ENCODE measurements at places on chromosomes 4 and X.

DNA sequence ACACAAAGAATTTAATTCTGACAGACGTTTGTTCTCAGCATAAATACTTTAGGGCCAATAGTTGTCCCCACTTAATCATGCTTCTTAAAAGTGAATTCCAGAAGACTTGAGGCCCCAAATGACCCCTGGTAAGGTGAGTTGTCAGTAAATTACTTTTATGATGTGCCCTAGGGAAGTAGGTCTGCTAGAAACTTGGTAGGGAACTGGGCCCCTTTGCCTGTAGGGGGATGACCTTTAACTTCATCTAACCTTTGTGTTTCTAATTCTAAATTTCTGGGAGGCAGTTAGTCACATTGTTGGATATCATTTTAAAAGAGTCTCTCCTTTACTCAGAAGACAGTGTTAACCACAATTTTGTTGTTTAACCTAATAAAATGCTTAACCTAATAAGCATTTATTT lies 28.8 kb downstream of the HHIP start:
- no peak for DNase-seq

DNA sequence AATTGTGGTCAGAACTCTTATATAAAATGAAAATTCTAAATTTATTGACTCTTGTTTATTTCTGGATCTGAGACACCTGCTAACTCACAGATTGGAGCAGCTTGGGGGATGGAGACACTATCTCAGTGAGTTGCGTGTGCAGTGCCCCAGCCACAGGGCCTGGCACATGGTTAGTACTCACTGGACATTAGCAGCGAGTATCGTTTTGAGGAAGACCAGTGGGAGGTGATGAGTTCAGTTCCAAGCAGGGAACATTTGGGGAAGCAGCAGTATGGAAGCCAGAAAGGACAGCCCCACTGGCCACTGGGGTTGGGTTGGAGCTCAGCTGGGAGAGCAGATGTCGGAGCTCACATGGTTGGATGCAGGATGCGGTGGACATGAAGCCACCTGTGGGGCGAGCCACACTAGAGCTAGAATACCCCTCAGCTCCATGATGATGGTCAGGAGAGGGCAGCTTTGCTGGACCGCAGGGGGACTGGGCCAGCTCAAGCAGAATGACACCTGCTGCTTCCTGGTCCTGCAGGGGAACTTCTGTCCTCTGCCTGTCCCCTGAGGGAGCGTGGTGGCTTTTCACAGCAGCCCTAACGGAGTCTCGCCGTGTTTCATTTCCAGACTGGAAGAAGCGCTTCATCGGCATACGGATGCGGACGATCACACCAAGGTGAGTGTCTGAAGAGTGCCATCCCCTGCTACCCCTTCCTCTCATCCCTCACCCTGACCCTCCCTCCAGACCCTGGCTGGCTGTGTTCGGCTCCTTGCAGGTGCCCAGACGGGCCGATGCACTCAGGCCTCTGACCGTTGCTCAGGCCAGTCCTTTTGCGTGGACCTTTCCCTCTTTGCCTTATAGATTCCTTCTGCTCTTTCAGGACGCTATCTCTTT lies 32.5 kb downstream of the HTRA3 start:
- no peak for DNase-seq

DNA sequence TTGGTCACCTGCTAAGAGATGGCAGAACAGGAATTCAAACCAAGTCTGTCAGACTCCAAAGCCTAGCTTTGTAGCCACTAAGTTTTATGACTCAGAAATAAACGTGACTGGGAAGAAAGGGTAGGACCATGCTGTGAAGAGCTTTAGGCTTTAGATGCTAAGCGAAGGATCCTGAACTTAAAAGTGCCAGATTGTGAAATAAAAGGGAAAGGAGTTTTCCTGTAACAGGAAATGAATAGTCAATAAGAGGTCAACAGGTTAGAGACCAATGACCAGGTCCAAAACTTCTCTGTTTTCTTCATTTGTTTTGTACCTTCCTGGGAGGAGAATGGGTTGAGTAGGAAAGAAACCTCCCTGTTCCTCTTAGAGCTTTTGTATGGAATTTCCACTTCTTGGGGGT lies 98.8 kb upstream of the EOLA2 start:
- DNase-seq: no peak

- no peak for DNase-seq
Measured at GRCh38 chr4:182213004-182213403, 30.2 kb upstream of the TENM3 start.

- DNase-seq: no peak
Measured at GRCh38 chr4:72666910-72667309, 97.9 kb upstream of the ADAMTS3 start.

GRCh38 chr4:128225148-128225547 lies 62.5 kb downstream of the PGRMC2 start:
- no peak for DNase-seq

DNA sequence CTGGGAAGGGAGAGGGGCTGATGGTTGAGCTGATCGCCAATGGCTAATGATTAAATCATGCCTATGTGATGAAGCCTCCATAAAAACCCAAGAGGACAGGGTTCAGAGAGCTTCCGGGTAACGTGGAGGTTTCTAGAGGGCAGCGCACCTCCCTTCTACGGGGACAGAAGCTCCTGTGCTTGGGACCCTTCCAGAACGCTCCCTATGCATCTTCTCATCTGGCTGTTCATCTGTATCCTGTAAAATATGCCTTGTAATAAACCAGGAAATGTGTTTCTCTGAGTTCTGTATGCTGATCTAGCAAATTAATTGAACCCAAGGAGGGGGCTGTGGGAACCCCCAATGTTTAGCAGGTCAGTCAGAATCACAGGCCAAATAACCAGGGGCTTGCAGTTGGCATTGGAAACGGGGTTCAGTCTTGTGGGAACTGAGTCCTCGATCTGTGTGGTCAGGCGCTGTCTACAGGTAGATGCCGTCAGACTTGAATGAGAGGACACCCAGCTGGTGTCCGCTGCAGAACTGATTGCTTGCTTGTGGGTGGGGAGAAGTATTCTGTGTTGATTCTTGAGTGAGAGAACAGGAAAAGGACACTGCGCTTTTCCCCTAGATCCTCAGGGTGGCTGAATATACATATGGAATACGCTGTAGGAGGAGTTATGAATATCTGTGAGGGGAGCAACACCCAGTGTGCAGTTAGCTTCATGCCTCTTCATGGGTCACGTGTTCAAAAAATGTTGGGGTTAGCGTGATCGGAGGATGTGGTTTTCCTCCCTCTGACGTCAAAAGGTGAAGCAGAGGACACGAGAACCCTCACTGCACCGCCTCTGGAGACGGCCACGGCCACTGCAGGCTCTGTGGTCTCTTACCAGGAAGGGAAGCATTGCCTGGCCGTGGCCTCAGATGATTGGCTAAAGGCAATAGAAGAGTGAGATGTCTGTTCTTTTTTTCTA lies 29.2 kb downstream of the HTT-AS start:
- DNase-seq: no peak

GRCh38 chr4:75434105-75434504 lies 80.1 kb downstream of the RCHY1 start:
- DNase-seq: no peak

GRCh38 chr4:145887241-145887991 lies 51.2 kb downstream of the ZNF827 start:
- no peak for DNase-seq

DNA sequence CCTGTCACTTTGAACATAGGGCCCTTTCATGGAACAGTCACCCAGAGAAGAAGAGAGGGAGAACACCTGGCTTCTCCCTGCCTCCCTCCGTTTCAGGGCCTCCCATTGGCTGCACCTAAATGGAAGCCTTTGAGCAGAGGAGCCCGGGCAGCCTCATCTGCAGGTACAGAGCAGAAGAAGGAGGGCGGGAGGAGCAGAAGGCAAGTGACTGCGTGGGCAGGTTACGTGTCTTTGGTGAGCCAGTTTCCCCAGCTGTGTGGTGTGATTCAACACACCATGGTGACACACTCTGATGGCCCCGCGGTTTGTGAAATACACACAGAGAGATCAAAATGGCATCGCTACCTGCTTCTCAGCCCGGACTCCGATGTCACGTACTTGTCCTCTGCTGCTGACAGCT lies 431 bp downstream of the C4orf50 start:
- DNase-seq: no peak

DNA sequence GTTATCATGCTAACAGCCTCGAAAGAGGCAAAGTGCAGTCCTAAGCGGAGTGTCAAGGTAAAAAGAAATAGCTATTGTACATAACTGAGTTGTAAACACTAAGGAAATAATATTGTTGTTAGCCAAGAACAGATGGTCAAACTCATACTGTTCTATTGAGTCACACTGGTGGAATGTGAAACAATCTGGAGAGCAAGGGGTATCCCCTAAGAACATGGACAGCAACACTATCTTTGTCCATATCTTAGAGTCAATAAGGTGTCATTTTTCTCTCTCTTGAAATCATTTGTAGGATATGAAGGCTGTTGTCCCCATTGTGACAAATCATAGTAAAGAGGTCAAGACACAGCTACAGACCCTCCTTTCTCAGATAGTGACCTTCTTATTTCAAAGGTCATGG lies 4.5 kb upstream of the PDGFC start:
- no peak for DNase-seq

GRCh38 chrX:40010550-40011321 lies 87.0 kb downstream of the BCOR start:
- no peak for DNase-seq

DNA sequence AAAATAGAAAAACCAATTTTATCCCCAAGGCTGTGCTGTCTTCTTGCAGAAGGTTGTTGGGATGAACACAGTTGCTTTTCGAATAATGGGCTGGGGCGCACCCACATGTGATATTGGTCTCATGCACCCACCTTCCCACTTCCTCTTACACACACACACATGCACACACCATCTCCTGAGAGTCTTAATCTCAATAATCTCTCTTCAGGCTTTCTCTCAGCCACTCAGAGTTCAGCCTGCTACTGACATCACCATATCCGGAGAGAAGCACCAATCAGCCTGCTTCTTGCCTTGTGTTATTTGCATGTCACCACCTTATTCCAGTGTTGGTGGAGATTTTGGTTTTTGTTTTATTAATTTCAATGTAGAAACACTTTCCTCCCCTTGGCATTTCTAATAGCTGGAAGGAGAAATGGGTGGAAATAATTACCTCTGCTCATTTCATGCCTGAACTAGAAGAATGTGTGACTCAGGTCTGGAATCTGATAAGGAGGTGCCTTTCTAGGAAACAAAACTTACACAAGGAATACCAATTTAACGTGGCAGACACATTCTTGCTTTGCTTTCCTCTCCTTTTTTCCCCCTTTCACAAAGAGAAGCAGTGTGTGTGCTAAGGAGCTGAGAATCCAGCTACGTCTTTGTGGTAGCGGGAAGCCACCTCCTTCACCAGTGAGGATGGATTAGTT lies 400.2 kb downstream of the MID1IP1 start:
- no peak for DNase-seq

DNA sequence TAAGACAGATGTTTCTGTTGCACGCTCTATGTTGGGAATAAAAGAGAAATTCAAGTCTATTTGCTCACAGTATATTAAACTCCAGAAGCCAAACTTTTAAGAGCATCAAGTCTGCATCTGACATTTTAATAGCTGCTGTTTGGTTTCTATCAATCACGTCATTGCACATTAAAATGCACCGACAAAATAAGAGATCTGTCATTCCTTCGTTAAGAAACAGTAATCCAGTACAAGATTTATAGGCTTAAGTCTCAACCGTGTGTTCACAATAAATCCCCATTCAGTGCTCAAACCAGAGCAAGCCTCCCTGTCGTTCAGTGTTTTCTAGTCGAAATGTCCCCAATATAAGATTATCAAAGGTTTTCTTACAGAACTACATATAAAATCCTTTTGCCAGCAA lies 89.0 kb upstream of the BMPR1B start:
- DNase-seq: no peak

GRCh38 chrX:13646154-13646549 lies 6.8 kb upstream of the TCEANC start:
- no peak for DNase-seq

DNA sequence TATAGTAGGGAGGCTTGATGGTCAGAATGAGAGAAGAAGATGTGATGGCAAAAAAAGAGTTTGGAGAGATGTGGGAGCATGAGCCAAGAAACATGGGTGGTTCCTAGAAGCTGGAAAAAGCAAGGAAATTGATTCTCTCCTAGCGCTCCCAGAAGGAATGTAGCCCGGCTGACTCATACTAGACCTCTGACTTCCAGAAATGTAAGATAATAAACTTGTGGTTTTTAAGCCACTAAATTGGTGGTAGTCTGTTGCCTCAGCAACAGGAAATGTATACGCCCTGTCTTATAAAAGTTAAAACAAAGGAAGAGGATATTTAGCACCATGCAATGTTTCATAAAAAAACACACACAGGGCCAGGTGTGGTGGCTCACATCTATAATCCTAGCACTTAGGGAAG lies 182.7 kb upstream of the PCDH7 start:
- DNase-seq: no peak

DNA sequence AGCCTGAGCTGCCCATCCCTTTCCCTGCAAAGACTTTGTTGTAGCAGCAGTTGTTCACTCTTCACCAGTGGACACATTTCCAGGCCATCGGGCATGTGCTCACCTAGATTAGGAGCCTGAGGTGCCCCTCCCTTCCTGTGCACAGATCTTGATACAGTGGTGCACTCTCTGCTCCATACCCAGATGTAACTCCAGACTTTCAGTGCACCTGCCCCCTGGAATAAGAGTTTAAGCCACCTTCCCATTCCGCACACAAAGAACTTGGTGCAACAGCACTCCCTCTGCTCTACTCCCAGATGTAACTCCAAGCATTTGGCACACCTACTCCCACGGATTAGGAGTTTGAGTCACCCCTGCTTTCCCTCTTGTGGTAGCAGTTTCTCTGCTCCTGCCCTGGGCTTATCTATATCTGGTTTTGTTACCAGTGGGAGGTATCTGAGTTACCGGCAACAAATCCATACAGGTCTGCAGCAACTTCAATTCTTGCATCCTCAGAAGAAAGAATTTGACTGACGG lies 36.0 kb upstream of the PLK4 start:
- DNase-seq: no peak

- no peak for DNase-seq
Measured at GRCh38 chr4:64538219-64538618, 129.0 kb upstream of the TECRL start.

DNA sequence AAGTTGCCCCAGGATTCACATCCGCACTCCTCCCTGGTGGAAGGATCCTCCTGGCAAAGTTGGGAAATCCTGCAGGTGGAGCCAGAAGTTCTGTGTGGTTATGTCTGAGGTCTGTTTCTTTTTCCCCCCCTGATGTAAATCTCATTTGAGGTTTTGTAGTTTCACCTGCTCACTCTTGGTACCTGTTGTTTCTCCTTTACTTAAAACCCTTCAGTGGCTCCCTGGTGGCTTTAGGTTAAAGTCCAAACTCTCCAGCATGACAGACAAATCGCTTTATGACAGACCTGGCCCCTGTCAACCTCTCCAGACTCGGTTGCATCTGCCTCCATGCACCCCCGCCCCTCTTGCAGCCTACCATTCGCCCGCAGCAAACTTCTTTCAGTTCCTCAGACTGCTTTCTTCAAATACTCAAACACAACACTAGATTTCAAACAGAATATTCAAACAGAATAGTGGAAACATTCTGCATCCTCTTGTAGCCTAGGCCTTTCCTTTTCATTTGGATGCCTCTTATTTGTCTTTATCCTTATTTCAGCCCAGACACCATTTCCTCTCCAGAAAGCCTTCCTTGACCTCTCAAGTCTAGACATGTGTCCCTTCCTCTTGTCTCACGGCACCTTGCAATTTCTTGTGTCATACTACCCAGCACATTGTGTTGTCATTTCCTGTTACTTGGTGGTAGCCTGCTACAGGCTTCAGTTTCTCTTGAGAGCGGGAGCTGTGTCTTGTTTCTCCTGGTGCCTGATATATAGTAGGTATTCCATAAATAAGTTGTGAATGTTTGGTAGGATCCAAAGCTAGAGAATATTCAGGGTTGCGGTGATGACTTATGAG lies 24.8 kb downstream of the IL13RA1 start:
- peak; percentile 16 for DNase-seq

- no peak for DNase-seq
Measured at GRCh38 chrX:49627086-49627777, 28.4 kb downstream of the GAGE1 start.
